ENCODE measurements at places on chromosomes 7 and 10.
A peak's percentile ranks its signal among the peaks of the same experiment; 100 is the strongest.

- DNase-seq: no peak
Measured at GRCh38 chr10:49632406-49633317, 18.8 kb downstream of the CHAT start.

DNA sequence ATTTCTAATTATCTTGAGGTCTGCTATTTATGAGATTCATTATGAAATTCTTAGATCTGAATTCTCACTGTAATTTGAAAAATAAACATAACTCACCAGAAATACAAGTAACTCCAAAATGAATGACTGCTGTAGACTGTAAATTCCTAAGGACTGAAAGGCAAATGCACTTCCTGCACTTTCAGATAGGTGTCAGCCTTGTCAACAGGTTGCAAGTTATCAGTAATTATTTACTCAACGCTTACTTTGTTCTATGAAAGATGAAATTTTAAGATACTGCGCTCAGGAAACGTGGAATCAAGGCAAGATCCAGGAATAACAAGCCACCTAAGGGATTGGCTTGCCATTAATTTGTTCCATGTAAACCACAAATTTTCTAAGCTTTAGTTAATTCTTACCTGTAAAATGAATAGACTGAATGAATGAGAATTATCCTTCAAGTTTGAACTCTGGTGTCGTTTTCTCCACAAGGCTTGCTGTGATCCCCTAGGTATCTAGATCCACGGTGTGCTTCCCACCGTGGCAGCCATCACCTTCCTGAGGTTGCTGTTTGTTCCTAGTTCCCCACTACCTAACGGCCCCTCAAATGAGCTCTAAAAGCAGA, 12.6 kb downstream of the DHX32 start:
- peak; percentile 19 for DNase-seq

DNA sequence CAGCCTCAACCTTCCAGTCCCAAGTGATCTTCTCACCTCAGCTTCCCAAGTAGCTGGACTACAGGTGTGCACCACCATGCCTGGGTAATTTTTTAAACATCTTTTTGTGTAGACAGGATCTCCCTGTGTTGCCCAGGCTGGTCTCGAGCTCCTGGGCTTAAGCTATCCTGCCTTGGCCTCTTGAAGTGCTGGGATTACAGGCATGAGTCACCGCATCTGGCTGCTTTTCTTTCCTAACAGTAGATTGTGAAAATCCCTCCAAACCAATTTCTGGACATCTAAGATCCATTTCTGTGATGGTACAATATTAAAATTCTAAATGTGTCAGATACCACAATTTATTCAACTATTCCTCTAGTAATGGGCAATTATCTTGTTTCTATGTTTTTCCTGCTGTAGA, 38.7 kb downstream of the RAB18 start:
- DNase-seq: no peak

GRCh38 chr10:122375679-122376160, 1.2 kb downstream of the PLEKHA1 start:
- DNase-seq: no peak

- no peak for DNase-seq
Measured at GRCh38 chr10:102208311-102209035, 17.6 kb upstream of the ELOVL3 start.

- DNase-seq: no peak
Measured at GRCh38 chr7:10521306-10521705, 452.4 kb upstream of the PHF14 start.

DNA sequence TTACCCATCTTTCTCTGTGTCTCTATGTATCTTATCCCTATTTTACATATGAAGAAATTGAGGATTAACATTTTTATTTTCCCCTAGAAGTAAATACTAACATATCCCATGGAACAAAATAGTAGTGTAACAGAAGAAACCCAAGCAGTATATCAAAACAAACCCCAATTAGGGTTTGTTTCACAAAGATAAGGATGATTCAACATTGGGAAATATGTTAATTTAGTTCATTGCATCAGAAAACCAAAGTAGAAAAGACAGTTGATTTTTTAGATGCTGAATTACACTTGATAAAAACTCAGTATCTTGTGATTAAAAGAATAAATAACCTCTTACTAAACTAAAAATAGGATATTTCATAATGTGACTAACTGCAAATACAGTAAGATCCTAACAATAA, 87.8 kb downstream of the GLCCI1 start:
- no peak for DNase-seq

- DNase-seq: no peak
Measured at GRCh38 chr7:2812114-2812487, 32.0 kb downstream of the GNA12 start.

DNA sequence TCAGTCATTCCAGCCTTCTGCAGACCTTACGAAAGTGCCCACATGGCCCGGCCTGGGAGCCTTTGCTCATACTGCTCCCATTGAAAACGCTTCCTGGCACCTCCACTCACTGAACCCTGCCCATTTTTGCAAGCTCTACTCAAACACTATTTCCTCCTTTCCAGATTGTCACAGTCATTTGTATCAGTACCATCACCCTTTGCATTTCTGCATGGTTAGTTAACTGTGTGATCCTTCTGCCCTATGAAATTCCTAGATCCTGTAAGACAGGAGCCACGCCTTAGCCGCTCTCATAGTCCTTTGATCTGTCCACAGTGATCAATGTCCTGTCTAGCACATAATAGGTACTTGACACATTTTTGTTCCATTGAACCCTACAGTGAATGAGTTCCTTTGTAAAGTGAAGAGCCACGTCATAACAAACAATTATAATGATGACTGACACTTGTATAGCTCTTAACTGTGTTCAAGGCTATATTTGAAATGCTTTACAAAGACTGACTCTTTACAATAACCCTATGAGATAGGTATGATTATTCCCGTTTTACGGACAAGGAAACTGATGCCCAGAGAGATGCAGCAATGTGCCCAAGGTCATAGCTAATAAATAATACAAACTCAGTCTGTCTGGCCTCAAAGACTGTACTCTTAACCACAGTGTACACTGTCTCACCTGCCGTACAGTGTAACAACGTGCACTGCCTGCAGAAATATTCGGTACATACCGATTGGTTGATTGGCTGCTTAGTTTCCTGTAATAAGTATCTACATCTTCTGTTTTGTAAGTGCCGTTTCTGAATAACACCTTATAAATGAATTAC, 16.6 kb upstream of the ITIH2 start:
- DNase-seq: no peak

GRCh38 chr7:33934391-33934790, 29.1 kb downstream of the BMPER start:
- no peak for DNase-seq

- no peak for DNase-seq
Measured at GRCh38 chr10:52682766-52683165, 89.8 kb downstream of the MBL2 start.

GRCh38 chr10:26628395-26628794, 69.1 kb upstream of the PDSS1 start:
- DNase-seq: peak; percentile 50

GRCh38 chr10:29735628-29736365, 101.0 kb upstream of the SVIL start:
- DNase-seq: peak; percentile 79

DNA sequence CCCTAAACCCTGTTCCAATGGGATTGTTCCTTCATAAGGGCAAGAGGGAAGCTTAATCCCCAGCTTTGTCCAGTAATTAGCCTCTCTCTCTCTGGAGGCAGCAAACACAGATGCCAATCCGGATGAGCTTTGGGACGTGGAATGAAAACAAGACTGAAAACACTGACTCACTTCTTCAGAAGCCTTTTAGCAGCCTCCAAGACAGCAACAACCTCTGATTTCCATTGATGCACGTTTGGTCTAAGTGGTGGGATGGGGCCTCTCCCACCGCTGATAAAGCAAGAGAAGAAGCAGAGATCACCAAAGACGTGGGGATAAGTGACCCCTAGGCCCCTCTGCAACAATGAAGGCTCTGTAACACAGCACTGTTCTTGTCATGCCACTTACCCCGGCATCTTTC, 5.8 kb upstream of the GFRA1 start:
- DNase-seq: no peak

- DNase-seq: no peak
Measured at GRCh38 chr7:35816514-35816913, 15.7 kb downstream of the SEPTIN7 start.

DNA sequence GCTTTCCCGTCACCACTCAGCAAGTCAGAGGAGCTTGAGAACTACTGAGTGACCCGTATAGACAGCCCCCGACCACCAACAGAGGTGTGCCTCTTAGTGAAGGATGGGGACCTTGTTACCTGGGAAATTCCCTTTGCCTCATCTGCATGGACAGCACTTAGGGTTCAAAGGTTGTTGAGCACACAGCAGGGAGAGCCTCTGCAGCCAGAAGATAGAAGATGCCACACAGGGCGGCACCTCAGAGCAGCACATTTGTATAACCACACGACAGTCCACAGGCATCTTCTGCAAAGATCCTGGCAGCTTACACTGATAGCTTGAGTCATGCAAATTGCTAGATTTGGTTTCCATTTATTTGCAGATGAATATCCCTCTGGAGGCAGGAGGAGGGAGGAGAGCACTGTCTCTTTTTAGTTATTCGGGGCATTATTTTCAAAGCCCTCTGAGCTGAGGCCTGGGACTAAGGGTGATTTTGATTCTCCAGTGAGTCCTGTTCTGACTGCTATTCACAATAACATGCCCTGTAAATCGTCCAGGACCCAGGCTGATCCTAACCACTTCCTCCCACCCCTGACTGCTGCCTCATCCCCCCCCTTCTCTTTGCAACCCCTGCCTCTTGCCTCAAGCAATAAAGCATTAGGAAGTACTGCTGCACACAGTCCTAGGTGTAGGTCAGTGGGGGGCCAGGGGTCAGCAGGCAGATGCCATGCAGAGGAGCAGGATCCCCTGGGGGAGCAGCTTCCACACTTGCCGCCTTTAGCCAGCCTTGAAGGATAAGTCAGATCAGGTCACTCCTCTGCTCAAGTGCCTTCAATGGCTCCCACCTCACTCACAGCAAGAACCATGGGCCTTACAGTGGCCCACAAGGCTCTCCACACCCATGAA, 24.6 kb upstream of the INMT start:
- no peak for DNase-seq

GRCh38 chr7:26153241-26153822, 1.3 kb downstream of the NFE2L3 start:
- DNase-seq: no peak

- DNase-seq: no peak
Measured at GRCh38 chr7:133364959-133365690, 112.2 kb downstream of the EXOC4 start.

GRCh38 chr7:43307522-43307921, 195.1 kb downstream of the HECW1 start:
- no peak for DNase-seq

- no peak for DNase-seq
Measured at GRCh38 chr7:134887523-134887922, 98.8 kb upstream of the AGBL3 start.

DNA sequence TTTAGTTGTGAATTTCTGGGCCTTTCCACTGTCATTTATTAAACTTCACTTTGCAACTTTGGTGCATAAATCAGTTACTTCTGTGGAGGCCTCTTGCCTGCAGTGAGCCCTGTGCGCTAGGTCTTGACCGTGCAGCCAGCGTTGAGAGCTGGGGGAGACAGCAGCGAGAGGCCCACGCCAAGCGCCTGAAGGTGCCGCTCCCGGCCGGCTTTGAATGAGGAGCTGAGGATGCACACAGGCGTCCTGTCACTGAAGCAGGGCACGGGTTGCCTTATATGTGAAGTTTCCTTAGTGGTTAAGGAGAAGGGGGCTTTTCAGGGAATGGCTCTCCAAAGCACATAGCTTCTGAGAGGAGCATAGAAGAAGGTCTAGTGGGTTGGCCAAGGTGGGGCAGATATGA, 70.9 kb upstream of the CCNY start:
- DNase-seq: no peak
